ENCODE measurements at places on chromosomes 11 and 22. TPM values are rescaled to one million over a fixed set of nuclear protein-coding genes. Genes with fewer than 3 reads are reported as not detected.

Gene CASP12
- not detected for total RNA-seq

Gene FUT4
- total RNA-seq: 6.5 TPM

Gene OR4A16
- total RNA-seq: not detected

- ATAC-seq: no peak
Observed at GRCh38 chr11:11344045-11344444, 9.0 kb downstream of the CSNK2A3 start.

DNA sequence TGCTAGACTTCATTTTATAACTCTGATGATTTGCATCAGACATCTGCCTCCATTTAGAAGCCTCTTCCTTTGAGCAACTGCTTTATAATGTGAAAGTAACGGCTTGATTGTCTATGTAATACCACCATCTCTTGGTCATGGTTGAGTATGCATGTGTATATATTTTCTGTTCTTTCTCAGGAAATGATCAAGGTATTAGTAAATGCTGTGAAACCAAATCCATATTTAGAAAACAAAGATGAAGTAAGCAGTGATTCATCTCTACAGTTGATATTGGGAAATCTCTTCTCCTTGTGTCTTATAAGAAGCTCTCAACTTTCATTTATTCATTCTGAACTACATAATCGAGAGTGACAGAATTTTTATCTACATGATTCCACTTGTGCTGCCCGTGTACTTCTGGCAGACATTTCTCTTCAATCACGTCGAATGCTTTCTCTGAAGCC is 104.6 kb upstream of the ANO3 start:
- peak; percentile 79 for ATAC-seq

GRCh38 chr22:24567668-24568067 is 11.9 kb downstream of the SNRPD3 start:
- no peak for ATAC-seq

GRCh38 chr22:19069451-19069850 is 52.8 kb downstream of the DGCR2 start:
- ATAC-seq: no peak

- no peak for ATAC-seq
Observed at GRCh38 chr11:110294509-110294908, 1.9 kb downstream of the RDX start.

DNA sequence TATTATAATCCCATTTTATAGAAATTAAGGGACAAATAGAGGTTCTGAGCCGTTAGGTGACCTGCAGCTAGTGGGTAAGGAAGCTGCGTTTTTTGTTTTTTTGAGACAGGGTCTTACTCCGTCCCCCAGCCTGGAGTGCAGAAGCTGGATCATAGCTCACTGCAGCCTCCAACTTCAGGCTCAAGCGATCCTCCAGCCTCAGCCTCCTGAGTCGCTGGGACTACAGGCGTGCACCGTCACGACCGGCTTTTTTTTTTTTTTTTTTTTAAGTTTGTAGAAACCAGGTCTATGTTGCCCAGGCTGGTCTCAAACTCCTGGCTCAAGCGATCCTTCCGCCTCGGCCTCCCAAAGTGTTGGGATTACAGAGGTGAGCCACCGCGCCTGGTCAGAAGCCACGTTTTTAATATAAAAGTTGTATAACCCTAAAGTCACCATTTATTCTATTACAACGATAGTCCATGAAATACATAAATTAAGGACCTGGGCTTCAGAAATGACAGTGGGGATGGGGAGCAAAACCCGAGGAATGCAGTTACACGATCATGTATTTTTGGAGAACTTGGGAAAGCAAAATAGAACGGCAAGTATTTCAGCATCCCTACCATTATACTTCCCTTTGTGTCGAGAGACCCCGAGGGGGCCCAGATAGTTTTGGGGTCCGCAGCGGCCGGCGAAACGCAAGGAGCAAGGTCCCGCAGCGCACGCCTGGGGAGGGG is 638 bp downstream of the SAAL1 start:
- ATAC-seq: no peak

- no peak for ATAC-seq
Observed at GRCh38 chr11:128559496-128560103, 27.8 kb downstream of the ETS1 start.

GRCh38 chr11:18498039-18498438 is 28.7 kb downstream of the TSG101 start:
- ATAC-seq: no peak

Gene PYGM
- total RNA-seq: 6.3 TPM

Gene PATE2
- 0.36 TPM for total RNA-seq

- no peak for ATAC-seq
Observed at GRCh38 chr11:85951049-85951405, 95.8 kb downstream of the CCDC83 start.

Gene FBXO7
- 87.1 TPM for total RNA-seq

- no peak for ATAC-seq
Observed at GRCh38 chr11:31865606-31866300, 54.6 kb upstream of the PAX6 start.

Gene CALCA
- 1.7 TPM for total RNA-seq

Gene APOA4
- total RNA-seq: 0.50 TPM

DNA sequence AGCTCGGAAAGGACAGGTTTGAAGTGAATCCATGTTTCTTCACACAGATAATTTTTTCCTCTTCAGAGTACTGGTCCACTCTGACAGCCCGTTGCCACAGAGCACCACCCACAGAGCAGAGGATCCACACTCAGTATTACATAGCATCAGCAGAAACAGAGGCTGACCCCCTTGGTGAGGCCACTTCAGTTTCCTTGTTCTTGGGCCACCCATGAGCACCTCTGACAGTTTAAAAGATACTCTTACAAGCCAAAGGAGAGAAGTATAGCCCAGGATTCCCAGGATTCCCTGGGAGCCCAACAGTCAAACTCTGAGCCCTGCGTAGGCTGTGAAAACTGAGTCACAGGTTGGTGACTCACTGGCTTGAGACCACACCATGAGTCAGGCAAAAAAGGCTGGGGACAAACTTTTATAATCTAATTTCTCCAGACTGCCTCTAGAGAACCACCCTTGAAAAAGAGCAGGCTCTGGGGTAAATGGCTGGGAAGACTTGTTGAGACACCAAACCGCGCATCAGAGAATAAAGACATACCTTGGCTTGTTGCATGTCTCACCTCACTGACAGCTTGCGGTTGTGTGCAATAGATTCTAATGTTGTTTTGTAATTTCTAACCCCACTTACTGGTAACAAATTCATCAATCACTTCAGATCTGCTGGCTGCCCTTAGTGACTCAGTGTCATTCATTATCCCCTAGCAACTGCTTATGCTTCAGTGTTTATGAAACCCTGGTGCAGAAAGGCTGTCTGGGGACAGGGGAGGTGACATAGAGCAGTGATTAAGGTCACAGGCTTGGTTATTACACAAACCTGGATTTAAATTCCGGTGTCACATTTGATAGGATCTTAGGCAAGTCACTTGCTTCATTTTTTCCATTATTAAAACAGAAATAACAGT is 56.9 kb upstream of the PRSS23 start:
- ATAC-seq: peak; percentile 85

Gene CNGA4
- total RNA-seq: 0.43 TPM

Gene UBXN1
- 77.4 TPM for total RNA-seq

GRCh38 chr22:26621663-26622062 is at the start of gene CRYBA4:
CRYBA4 (plus strand) TSS chr22:26621963; CDS start chr22:26622597, 634 bp downstream.
- ATAC-seq: no peak

DNA sequence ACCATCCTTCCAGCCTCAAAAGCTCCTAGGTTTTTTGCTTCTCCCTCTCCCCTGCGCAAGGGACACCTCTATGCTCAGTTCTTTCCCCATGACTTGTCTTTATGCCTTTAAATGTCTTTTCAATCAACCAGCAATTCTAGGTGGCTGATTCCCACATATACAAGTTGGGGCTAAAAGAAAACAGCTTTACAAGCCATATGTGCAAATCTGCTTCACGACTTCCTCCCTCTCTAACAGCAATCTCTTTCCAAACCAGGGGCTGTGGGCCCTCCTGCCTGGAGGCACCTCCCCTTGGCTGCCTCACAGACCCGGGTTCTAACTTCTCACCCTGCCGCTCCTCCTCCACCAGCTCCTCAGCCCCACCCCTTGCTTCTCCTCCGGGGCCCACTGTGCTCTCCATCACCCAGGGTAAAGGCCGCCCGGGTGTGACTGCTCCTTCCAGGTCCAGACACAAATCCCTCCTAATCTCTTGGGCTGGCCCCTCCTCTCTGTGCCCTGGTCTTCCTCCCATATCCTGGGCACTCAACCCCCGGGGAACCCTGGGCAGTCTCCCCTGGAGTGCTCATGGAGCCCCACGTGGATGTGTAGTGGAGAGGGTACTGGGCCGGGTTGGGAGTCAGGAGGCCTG is 14.1 kb downstream of the TMPRSS13 start:
- ATAC-seq: peak; percentile 37

Gene PGR
- 0.05 TPM for total RNA-seq

GRCh38 chr22:30816413-30816812 is 121.7 kb downstream of the OSBP2 start:
- no peak for ATAC-seq

- no peak for ATAC-seq
Observed at GRCh38 chr11:44380009-44380313, 70.0 kb upstream of the ALX4 start.

DNA sequence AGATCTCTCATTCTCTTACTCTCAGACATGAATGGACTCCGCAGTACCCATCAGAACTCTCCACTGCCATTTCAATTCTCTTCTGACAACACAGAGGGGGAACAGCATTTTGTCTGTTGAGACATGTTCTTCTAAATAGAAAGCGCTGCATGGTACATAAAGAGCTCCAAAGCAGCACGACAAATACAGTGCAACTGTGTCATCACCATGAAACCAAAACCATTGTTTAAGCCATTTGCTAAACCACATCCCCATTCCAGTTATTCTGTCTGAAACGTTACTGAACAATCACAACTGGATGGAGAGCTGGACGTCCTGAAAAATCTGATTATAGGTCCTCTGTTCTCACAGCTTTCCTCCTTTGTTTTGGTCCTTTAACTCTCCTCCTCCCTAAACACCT is 17.9 kb upstream of the TENM4 start:
- no peak for ATAC-seq

Gene C11orf87
- 3.0 TPM for total RNA-seq

- ATAC-seq: peak; percentile 63
Observed at GRCh38 chr11:46554213-46555147, 39.3 kb downstream of the AMBRA1 start.

Measured in motor neuron (in vitro differentiated cells).